ENCODE measurements at places on chromosomes 11 and 22.
A peak's percentile ranks its signal among the peaks of the same experiment; 100 is the strongest.

DNA sequence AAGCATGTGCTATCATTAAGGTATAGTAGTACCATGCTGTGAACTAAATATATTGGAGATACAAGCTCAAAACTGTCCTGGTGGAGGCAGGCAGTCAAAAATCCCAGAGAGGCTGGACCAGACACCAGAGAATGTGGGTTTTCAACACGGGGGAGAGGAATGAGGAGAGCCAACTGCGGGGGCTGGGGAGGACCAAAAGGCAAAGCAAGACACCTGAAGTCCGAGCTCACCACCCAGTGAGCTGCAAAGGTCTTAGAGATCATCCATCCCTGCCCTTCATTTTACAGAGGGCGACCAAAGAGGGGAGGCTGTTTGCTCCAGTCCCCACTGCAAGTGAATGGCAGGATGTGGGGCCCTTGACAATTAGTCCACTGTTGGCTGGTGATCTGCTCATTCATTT, 10.0 kb downstream of the RIBC2 start:
- DNase-seq: no peak

DNA sequence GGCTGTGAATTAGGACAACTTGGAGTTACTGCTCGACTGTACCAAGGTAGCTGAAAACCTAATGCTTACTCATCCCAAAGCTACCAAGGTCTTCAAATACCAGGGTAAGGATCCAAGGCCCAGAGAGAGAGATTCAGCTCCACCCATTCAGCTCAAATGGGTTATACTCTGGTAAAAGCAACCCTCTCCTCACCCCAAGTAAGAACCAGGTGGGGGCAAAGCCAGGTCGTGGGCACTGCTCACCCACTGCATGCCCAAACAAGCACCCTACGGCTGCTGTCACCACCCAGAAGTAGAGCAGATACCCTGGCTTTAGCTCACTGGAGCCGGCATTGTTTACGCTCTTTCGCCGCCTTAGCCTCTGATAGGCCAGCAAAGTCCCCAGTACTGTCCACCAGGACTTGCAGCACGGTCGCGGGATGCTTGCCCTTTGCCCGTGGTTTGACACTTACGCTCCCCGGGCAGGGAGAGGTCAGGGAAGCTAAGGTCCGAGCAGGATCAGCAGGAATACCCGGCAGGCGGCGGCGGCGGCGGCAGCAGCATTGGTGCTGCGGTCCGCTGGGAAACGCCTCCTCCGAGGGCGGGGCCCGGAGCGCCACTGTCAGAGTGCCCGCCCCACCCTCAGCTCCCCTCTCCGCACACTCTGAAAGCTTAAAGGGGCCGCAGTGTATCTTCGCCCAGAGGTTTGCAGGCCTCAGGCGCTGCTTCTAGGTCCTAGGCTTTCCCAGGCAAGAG, 19.6 kb downstream of the CKAP5 start:
- peak; percentile 80 for DNase-seq

DNA sequence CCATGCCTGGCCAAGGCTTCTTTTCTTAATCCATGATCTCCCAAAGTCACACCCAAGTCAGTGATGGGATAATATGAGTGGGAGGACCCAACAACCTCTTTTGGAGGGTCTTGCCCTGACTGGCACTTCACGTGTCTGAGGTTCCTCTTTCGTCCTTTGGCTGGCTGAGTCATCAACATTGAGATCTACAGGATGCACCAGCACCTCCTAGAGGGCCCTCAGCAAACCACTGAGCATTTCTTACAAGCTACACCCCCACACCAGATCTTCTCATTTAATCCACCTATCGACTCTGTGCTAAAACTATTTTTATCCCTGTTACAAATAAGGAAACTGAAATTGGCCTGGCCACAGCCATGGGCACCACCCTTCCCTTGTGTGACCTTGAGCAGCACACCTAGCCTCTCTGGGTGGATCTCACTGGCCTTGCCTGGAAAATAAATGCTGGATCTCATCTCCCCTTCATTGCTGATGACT, 63.4 kb downstream of the FLI1 start:
- no peak for DNase-seq

GRCh38 chr11:47376525-47377371, 1.6 kb downstream of the SPI1 start:
- no peak for DNase-seq

DNA sequence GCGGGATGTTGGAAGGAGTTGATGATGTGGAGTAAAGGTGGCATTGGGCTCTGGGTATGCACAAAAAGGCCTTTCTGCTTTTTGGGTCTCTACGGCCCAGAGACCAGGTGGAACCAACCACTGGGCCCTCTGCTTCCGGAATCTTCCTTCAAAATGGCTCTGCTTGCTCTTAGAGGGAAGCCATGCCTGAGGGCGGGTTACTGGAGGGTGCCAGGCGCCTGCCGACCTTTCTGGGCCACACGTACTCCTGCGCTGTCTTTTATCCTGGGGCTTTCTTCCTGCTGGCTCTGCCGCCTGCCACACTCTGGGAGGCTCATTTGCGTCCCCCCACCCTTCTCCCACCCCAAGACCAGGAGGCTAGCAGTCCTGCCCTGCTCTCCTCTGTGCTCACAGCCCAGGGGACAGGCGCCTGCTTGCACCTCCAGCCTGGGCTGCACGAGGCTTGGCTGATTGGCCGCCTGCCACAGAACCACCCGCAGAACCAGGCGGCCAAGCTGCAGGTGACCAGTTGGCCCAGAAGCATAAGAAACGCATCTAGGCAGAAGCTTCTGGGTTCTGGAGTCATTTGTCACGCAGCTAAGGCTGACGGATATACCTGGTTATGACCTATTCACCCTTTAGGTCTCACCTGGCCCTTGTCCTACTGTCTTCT, 536.9 kb downstream of the TBC1D22A start:
- DNase-seq: no peak

GRCh38 chr22:44305888-44306287, 6.9 kb downstream of the SHISAL1 start:
- DNase-seq: no peak

- DNase-seq: no peak
Measured at GRCh38 chr11:57386178-57386940, 4.1 kb downstream of the PRG2 start.

DNA sequence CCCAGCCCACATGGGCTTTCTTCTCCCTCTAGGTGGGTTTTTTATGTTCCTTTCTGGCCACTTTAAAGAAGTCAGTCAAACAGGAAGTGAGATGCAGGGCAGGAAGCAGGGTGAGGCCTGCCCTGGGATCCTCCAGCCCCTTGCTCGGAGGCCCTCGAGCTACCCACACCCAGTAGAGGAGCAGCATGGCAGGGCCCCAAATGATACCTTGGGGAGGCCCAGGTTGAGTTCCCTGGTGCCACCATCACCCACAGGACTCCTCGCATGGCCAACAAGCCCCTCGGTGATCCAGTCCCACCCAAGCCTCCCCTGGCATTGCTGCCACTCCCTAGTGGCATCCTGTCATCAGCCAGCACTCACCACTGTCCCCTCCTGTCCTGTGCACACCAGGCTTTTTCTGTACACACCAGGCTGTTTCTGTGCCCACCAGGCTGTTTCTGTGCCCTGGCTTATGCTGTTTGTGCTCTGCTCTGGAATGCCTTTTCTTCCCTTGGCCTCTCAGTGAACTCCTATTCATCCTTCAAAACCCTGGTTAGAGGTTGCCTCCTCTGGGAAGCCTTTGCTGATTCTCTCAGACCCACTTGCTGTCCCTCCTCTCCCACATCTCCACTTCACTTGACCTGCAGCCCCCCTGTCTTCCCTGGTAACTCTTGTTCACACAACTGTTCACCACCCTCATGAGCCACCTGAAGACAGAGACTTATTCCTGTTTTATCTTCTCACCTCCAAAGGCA, 3.1 kb upstream of the PTGDR2 start:
- no peak for DNase-seq

DNA sequence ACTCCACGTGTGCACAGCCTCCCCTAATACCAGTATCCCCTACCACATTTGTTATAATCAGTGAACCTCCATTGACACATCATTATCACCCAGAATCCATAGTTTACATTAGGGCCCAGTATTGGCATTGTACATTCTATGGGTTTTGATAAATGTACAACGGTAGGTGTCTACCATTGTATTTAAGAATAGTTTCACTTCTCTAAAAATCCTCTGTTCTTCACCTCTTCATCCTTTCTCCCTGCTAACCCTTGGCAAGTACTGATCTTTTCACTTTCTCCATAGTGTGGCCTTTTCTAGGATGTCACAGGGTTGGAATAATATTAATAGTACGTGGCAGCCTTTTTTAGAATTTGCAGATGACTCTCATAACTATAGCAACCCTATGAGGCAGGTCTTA, 353.8 kb downstream of the DDX10 start:
- no peak for DNase-seq

- DNase-seq: no peak
Measured at GRCh38 chr11:82356316-82356715, 377.3 kb downstream of the FAM181B start.

- no peak for DNase-seq
Measured at GRCh38 chr22:50080077-50080465, 5.2 kb downstream of the MLC1 start.

- DNase-seq: no peak
Measured at GRCh38 chr11:65384301-65384889, 1.9 kb upstream of the SLC25A45 start.

DNA sequence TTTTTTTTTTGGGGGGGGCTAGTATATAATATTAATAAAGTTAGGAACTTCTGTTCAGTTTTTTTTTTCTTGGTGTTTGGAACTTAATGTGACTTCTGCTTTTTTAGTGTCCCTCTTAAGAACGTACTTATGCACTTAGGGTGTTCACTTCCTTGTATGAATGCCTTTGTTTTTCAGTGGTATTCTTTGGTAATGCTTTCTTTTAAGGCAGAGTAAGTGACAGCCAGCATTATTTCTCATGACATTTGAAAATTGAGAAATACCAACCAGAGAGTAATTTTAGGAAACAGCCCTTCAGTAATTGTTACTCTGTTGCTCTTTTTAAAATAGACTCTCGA, 2.4 kb downstream of the GRK3 start:
- DNase-seq: no peak

DNA sequence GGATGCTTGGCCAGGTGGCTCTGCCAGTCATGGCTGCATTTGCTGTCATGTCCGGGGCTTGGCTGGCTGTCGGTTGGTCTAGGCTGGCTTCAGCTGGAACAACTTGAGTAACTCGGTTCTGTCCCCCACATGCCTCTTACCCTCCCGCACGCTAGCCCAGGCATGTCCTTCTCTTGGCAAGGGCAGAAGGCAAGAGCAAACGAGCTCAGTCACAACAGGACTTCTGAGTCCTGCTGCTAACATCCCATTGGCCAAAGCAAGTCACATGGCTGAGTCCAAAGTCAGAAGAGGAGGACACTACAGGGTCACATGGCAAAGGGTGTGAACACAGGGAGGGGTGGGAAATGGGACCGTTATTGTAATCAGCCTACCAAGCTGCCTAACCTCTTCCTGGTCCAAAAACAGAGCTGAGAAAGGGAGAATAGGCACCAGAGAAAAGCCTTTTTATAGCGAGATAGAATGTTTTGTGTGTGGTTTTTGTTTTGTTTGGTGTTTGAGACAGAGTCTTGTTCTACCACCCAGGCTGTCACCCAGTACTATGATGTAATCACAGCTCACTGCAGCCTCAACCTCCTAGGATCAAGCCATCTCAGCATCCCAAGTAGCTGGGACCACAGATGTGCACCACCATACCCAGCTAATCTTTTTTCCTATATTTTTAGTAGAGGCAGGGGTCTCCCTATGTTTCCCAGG, 81.9 kb downstream of the MN1 start:
- no peak for DNase-seq

DNA sequence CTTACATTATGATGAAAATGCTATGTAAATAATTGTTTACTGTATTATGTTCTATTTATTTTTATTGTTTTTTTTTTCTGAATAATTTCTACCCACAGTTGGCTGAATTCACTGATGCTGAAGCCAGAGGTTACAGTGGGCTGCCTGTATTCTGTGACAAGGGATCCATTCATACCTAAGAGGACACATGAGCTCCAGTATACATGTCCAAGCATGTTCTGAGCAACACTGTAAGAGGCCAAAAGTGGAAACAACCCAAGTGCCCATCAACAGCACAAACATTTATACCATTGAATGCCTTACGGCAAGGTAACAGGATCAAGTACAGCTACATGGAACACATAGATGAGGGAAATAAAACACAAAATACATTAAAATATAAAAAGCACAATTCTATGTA, 1.4 kb upstream of the SRSF8 start:
- DNase-seq: no peak

GRCh38 chr22:42473484-42474193, 41.4 kb upstream of the NFAM1 start:
- DNase-seq: peak; percentile 33

- DNase-seq: no peak
Measured at GRCh38 chr11:63673579-63673978, 2.4 kb upstream of the ATL3 start.

- no peak for DNase-seq
Measured at GRCh38 chr11:124101737-124102136, 13.5 kb upstream of the VWA5A start.

GRCh38 chr11:94885581-94885980, 87.8 kb downstream of the CWC15 start:
- DNase-seq: no peak

GRCh38 chr11:63032457-63032856, 16.8 kb upstream of the SLC22A8 start:
- no peak for DNase-seq

DNA sequence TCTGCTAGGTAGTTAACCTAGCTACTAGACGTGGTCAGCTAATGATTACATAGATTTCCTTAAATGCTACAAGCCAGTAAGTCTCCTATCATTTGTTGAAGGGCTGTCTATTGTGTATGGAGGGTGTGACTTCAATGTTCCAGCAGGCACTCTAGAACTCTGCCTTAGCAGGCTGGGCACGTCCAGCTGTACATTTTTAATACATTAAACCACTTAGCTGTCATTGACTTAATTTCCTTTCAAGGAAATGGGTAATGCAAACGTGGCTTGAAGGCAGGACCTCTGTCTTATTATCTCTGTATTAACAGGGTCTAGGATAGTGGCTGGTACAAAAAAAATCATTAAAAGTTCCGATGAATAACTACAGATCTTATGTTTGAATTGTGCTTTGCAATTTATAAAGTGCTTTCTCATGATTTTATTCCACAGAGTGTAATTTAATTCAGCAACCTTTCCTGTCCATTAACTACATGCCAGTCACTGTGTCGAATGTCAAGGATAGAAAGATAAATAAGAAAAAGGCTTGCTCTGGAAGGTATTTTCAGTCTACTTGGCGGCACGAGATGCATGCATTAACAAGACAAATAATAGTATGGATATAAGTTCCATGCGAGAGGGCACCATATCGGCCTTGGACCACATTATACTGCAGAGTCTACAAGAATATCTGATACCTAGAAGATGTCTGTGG, 60.3 kb downstream of the APOL3 start:
- DNase-seq: no peak

DNA sequence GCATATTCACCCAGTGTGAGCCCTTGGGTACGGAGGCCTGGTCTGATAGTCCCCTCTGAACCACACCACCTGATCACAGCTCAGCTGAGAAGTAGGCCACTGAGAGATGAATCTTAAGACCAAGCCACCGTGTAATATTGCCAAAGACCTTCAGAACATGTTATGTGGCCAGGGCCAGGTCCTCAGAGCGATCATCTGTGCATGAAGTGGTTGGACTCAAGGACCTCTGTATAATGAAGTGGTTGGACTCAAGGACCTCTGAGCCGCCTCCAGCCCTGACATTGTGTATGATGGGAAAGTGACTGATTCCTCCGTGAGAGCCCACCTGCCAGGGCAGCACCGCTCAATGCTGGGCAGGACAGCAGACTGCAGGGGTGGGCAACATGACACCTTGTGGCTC, 70.2 kb downstream of the TP53I11 start:
- DNase-seq: no peak
